ENCODE measurements at places on chromosomes 3 and 15. TPM values are rescaled to one million over a fixed set of nuclear protein-coding genes. Genes with fewer than 3 reads are reported as not detected.

C2CD4A gene
- 0.05 TPM for total RNA-seq

CCDC13 gene
- 0.16 TPM for total RNA-seq

FXR1 gene
- total RNA-seq = 161 TPM

CPLX3 gene
- 0.09 TPM for total RNA-seq

Data from activated CD4-positive, alpha-beta T cell treated with anti-CD3 and anti-CD28 coated beads, Interleukin-2, amount 10 ng/mL, durations not matched to agents 24 days and 14 days (primary cell).